ENCODE measurements at places on chromosomes 5 and 9.

DNA sequence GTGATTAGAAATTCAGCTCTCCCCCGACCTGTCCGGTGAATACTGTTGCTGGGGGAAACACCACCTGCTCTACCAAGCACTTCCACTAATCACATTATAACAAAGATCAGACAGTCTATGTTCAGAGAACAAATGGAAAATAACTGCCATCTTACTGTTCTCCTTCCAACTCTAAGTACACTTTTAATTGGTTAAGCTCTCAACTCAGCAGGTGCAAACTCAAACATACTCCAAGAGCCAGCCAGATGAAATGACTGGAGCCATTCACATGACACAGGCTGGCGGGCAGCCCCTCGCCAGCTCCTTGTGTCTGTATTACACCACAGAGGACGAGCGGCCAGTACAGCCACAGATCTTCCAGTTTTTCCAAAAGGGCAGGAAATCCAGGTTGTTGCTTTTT, 16.1 kb downstream of the LIFR start:
- no peak for DNase-seq

GRCh38 chr5:134103397-134103796, 11.1 kb upstream of the TCF7 start:
- DNase-seq: no peak

GRCh38 chr5:100421360-100421759, 113.8 kb upstream of the FAM174A start:
- DNase-seq: no peak

DNA sequence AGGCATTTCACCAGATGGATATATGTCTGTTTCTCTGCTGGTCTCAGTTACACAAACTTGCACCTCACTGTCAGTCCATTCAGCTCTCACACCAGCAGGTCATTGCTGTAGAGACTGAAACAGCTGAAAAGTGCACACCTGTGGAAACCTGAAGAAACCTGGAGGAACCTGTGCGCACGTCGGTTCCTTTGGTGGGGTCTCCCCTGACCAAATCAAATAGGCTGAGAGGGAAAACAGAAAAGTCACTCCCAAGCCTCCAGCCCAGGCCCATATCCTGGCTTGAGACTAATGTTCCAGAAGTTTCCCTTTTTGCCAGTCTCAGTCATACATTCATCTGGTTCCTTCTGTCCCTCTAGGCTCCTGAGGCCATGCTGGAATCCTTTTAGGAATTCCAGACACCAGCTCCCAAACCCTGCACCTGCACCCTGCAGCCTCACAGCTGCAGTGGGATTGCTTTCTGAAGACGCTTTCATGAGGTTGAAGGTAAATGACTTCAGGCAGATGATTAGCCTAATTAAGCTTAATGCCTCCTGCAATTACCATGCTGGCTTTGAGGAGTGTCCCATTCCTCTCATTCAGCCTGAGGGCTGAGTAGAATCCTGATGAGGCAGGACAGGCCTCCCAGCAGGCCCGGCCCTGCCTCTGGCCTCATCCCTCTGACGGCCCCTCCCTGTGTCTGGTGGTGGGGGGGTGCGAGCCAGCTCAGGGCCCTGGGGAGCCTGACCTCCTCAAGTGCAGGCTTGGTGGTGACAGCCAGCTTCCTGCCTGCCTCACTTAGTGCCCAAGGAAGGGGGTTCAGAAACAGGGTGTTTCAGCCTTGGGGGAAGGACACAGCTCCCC, 24.3 kb upstream of the CXCL14 start:
- no peak for DNase-seq

DNA sequence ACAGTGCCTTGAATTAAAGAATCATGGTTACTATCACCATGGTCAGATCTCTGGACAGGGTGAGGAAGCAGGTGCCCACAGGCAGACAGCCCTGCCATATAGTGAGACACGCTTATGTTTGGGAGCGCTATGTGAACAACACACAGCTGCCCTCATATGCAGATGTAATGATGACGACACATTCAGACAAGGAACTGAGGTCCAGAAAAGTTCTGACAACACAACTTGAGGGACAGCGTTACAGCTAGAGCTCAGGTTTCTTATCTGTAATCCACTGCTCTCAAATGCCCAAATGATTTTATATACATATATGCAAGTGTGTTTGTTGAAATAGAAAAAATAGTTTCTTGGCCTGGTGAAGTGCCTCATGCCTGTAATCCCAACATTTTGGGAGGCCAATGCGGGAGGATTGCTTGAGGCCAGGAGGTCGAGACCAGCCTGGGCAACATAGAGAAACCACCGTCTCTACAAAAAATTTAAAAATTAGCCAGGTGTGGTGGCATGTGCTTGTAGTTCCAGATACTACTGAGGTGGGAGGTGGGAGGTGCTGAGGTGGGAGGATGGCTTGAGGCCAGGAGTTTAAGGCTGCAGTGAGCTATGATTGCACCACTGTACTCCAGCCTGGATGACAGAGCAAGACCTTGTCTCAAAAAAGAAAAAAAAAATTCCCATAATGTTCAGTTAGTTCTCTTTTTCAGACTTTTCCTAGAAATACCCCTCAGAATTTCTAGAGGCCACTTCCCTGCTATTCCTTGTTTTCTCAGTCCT, 423.2 kb downstream of the RAB3C start:
- DNase-seq: no peak

DNA sequence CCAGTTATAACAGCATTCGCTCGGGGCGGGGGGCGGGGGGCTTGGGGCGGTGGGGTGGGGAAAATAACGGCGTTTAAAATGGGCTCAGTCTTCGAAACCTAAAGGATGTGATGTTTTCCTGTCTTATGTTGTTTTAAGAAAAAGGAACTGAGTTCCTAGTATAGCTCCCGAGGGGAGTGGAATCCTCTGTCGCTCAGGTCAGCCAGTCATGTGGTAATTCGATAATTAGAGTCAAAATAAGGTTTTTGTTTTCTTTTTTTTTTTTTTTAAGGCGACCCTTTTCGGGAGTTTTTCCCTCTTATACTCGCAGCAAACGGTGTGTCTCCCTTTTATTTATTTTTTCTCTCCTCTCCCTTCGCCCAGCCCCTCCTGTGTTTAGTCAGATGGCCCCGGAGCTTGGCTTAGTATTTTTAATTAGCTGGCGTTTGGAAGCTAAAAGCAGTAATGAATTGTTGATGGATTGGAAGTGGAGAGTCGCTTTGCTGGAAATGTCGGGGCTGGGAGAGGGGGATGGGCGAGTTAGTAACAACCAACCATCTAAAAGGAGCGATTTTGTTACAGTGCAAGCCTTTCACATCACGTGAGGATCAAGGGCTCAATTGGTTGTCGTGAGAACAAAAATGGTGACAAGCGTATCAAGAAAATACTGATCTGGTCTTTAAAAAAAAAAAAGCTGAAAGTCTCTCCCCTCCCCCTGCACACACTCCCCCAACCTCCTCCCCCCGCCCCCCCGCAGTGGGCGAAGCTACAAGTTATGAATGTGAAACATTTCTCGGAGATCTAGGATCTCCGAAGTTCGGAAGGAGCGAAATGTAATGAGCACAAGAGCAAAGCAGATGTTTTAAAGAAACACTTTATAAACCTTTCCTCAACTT, 714 bp upstream of the ZNF608 start:
- DNase-seq: no peak

Measured in stimulated activated CD4-positive, alpha-beta T cell treated with anti-CD3 and anti-CD28 coated beads, Interleukin-1b, Interleukin-23, amount 100 ng/mL, for 1 hour (primary cell).